ENCODE measurements at places on chromosomes 5 and 9. TPM values are rescaled to one million over a fixed set of nuclear protein-coding genes. Genes with fewer than 3 reads are reported as not detected.

Gene PCDHGA5
- total RNA-seq: 0.09 TPM

Gene SPARC
- total RNA-seq: 0.18 TPM

Gene FOXI1
- total RNA-seq: not detected

Gene IGIP
- total RNA-seq: 3.4 TPM

Gene KLF9
- total RNA-seq: 12.0 TPM

Gene PCDHGA7
- total RNA-seq: 0.07 TPM

Gene BTNL9
- total RNA-seq: not detected

Gene LTC4S
- 0.91 TPM for total RNA-seq

Gene LEAP2
- 2.7 TPM for total RNA-seq

Gene CMBL
- 2.7 TPM for total RNA-seq

Gene FRMPD1
- total RNA-seq: not detected

Data from activated CD8-positive, alpha-beta memory T cell treated with anti-CD3 and anti-CD28 coated beads, Interleukin-2, amount 10 ng/mL, durations not matched to agents 7 days and 5 days (primary cell).